SK-N-SH treated with all-trans-retinoic acid at 6 μM for 48 hours (cell line): ENCODE measurements at places on chromosomes 4 and X.

GRCh38 chrX:152895724-152896420 is 2.0 kb upstream of the ZNF185 start:
- ATAC-seq, result no peak

DNA sequence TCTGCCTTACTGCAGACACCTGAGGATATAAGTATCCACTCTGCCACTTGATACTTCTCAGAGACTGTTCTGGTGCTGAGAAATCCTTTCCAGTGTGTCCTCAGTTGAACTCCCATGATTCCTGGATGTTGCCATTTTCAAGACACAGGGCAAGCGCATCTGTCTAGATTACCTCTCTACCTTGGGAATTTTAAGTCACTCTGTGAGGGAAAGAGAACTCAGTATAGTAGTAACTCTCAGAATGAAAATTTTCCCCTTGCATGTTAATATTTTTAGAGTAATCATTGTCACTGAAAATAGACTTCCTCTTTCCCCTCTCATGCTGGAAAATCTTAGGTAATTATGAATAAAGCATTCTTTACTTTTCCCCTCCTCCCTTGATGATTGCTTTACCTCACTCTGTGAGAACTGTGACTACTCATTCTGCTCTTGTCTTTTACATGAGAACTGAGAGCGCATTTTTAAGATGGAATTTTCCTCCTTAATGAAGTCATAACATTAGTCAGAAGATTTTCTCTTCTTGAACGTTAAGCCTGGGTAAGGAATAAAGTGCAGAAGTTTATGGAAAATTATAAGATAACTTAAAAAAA is 45.0 kb downstream of the TET2 start:
- peak; percentile 73 for ATAC-seq

- ATAC-seq, result no peak
These were observed 258.6 kb downstream of the FAT4 start for GRCh38 chr4:125573368-125573767.

- ATAC-seq, result no peak
These were observed 1.3 kb downstream of the TMEM164 start for GRCh38 chrX:110004215-110004614.

- ATAC-seq, result no peak
These were observed 501.6 kb downstream of the PPARGC1A start for GRCh38 chr4:23388255-23388654.

GRCh38 chrX:6279277-6279909 is 50.7 kb upstream of the NLGN4X start:
- no peak for ATAC-seq

DNA sequence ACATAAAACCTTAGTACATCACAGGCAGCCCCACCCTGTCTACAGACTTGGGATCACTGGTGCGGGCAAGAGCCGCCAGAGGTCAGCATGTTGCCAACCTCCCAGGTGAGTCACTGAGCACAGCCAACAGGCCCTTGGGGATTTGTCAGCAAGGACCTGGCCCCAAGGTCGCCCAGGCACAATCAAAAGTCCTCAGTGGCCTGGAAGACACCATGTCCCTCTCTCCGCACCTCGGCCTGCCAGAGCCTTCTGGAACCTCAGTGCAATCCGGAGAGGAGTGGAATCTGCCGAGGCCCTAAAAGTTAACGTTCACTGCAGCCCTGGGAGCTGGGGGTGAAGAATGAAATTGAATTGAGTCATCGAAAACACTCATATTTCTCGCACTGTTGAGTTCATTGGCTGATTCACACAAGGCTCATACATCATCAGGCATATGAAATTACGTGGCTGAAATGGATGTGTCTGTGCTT is 74.3 kb downstream of the WFS1 start:
- ATAC-seq, result peak; percentile 68

DNA sequence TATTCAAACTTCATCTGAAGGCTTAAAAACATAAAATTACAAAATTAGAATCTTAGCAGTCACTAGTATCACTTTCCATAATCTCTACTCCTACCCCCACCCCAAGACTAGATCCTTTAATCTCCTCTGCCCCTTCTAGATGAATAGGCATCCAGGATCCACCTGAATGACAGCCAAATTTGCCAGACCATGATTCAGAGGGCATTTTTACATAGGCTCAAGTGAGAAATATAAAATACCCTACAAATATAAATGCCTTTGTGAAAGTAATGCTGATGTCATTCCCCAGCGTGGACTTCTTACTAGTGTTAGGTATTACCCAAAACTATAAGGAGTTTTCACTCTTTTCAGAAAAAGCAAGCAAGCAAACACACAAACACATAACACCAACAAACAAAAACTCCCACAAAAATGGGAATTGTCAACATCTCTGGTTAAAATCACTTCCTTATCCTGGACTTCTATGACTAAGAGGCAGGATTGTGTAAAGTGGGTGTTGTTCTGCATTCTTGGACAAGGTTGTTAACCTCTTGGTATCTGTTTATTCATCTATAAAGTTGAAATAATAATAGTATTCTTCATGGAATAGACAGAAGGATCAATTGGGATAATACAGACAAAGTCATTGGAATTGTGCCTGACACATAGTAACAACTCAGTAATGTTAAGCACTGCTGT is 51.3 kb upstream of the TMPRSS11F start:
- ATAC-seq, result no peak

DNA sequence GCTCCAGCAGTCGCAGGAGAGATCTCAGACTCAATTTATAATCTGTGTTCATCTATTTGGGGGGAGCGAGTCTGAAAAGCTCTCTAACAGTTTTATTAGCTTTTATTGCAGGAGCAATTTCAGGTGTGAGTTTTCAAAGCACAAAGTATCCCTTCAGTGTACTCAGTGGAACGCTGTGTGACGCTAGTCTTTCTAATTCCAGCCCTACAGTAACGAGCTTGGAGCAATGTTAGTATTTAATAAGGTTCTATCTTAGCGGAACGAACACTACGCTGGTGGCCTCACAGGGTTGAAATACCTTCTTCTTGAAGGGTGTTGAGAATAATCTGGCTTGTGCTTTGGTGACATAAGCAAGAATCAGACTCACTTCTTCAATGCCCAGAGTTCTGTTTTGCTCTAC is 8.4 kb downstream of the HS3ST1 start:
- no peak for ATAC-seq

- ATAC-seq, result no peak
These were observed 87.0 kb downstream of the SYNPO2 start for GRCh38 chr4:118975449-118976192.

GRCh38 chr4:76377911-76378310 is 43.0 kb downstream of the CCDC158 start:
- peak; percentile 77 for ATAC-seq

- no peak for ATAC-seq
These were observed 3.0 kb downstream of the RBPJ start for GRCh38 chr4:26323821-26324220.

- no peak for ATAC-seq
These were observed 1354.8 kb upstream of the IGFBP7 start for GRCh38 chr4:58465031-58465430.

GRCh38 chrX:45774961-45775360 is 574.3 kb upstream of the DIPK2B start:
- ATAC-seq, result peak; percentile 7

GRCh38 chr4:168662297-168662984 is 165.6 kb downstream of the PALLD start:
- no peak for ATAC-seq

GRCh38 chr4:183240581-183241321 is 79.3 kb downstream of the CLDN22 start:
- no peak; the same call in 2 of the 3 replicates for ATAC-seq

DNA sequence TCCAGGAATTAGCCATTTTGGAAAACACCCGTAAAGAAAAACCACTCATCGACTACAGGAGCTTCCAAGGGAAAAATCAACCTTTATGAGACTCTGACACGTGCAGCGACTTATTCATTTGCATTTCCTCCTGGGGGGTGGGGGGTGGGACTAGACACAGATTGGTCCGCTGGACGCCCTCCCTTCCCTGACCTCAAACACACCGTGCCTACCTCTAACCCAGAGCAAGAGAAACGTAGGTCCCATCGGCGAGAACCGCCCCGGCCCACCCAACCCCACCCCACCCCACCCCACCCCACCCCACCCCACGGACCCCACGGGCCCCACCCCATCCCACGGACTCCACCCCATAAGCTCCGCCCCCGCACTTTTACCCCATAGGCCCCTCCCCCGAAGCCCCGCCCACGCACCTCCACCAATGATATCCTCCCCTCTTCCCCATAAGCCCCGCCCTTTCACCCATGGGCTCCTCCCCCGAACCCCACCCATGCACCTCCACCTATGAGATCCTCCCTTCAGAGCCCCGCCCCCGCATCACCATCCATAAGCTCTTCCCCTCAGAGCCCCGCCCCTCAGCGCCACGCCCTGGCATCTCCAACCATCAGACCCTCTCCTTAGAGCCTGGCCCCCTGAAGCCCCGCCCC is 1.1 kb downstream of the GTPBP6 start:
- ATAC-seq, result no peak

GRCh38 chrX:102714994-102715393 is 2.7 kb downstream of the GPRASP2 start:
- ATAC-seq, result no peak

- no peak for ATAC-seq
These were observed 28.4 kb downstream of the LEF1 start for GRCh38 chr4:108140328-108140727.

DNA sequence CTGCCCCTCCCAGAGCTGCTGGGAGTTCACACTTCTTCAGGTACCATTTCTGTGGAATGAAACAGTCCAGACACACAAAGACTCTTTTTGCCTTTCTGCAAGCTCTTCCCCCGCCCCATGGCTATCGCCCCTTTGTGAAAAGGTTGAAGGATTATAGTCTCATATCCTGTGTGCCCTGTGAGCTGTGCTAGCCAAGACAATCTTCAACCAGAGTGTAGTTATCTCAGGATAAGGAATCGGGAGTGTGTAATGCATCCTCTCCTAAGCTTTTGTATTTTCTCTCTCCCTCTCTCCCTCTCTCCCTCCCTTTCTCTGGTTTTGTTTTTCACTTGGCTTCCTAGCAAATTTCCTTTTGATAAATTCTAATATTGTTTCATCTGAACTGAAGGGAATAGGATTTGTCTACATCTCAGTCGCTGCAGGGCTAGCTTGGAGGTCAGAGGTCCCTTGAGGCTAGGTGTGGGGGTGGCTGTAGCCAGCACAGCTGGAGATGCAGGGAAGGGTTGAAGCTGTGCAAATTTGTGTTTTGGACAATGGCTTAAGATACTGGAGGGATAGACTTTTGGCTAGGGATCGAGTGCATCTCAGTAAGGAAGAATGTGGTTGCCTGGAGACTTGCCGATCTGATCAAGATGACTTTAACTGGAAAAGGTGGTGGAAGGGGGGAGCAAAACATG is 74.6 kb upstream of the NALF2 start:
- no peak for ATAC-seq

DNA sequence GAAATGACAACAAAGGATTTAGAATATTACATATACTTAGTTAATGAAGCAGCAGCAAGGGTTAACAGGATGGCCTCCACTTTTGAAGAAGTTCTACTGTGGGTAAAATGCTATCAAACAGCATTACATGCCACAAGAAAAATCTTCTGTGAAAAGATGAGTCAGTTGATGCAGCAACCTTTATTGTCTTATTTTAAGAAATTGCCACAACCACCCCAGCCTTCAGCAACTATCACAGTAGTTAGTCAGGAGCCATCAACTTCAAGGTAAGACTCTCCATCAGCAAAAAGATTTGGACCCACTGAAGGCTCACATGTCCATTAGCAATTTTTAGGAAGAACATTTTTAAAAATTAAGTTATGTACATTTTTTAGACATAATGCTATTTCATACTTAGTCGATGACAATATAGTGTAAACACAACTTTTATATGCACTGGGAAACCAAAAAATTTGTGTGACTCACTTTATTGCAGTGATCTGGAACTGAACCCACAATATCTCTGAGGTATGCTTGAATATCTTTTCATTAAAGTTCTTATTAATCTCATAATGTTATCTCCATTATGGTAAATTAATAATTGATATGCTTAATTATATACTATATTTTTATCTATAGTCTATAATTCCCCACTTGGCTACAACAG is 81.2 kb downstream of the SPCS3 start:
- peak; percentile 51; the same call in 2 of the 3 replicates for ATAC-seq

DNA sequence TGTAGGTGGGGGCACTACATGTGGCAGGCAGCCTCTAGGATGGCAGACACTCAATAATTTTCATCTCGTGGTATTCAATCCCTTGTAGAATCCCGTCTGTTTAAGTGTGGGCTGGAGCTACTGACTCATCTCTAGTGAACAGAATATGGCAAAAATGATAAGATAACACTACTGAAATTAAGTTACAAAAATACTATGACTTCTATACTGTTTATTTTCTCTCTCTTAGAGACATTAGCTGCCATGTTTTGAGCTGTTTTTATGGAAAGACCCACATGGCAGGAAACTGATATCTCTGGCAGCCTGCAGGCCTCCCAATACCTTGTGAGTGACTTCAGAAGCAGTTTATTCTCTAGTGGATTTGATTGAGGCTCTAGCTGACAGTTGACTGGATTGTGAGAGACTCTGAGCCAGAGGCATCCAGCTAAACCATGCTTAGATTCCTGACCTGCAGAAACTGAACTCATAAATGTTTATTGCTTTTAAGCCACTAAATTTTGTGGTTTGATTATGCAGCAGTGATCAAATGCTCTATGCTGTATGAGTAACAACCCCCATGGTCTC is 298.8 kb upstream of the CTSO start:
- ATAC-seq, result no peak

- no peak for ATAC-seq
These were observed 447.5 kb downstream of the NKX6-1 start for GRCh38 chr4:84051639-84052038.

- ATAC-seq, result no peak
These were observed 780.9 kb downstream of the ARAP2 start for GRCh38 chr4:35463251-35463952.

GRCh38 chr4:61195101-61195500 is 5.0 kb upstream of the ADGRL3 start:
- ATAC-seq, result no peak

DNA sequence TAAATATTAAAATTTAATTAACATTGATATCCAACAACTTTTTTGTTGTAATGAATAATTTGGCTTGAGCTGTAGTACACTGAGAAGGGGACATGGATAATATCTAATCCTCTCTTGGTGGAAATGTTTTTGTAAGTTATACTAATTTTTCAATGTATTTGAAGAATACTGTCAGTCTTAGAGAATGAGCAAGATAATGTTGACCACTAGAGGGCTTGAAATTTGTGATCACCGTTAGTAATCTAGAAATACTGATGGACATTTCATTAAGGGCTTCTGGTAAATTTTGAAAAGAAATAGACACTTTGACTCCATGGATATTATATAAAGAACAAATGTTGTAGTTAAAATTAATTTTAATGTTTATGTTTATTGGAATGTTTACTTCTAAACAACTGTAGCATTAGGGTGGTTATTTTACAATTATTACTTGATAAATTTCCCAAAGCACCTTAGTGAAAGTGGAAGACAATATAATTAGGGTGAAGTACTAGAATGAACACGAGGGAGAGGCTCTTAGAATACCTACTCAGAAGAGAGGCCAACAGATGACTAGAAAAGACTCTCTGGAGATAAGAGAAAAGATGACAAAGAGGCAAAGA is 20.0 kb upstream of the CAMK2D start:
- ATAC-seq, result peak; percentile 61; the same call in 2 of the 3 replicates
